ENCODE measurements at places on chromosomes 1 and 21.

GRCh38 chr1:53071167-53071865, 9.3 kb downstream of the PODN start:
- no peak for DNase-seq

DNA sequence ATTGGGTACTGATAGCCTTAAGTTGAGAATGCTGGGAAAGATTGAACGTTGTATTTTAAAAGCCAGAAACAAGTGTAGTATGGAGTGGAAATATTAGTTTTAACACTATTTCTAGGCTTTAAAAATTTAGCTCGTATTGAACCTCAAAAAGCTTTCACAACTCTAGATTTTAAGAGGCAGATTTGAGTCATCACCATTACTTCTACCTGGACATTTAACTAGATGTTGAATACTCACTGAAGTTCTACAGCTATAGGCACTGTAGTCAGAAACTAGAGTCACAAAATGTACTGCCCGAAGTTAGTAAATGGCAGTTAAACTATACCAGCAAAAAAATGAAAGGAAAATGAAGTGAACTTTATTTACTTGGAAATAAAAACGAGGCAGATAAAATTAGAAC, 96.5 kb downstream of the NEK7 start:
- no peak for DNase-seq

DNA sequence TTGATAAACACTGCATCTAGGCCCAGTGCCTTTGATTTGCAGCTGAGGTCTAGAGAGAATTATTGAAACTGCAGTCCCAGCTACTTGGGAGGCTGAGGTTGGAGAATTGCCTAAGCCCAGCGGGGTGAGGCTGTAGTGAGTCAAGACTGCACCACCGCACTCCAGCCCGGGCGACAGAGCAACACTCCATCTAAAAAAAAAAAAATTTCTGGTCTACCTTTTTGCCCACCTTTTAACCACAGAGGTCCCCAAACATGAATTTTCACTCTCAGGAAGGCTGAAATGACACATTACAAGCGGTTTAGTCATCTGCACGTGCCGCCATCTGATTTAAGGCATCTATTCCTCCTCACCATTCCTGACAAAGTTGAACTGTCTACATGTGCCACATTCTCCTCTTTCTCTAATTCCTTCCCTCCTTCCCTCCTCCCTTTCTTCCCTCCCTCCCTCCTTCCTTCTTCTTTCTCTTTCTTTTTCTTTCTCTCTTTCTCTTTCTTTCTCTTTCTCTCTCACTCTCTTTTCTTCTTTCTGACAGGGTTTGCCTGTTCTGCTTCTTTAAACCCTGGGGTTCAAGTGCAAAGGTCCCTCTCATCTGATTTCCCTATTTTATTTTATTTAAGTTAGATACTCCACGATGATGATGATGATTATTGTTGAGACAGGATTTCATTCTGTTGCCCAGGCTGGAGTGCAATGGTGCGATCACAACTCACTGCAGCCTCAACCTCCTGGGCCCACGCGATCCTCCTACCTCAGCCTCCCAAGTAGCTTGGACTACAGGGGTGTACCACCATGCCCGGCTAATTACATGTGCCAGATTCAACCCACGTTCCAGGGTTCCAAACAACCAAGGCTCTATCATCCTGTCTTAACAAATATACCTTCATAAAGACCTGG, 3.0 kb upstream of the SOD1 start:
- no peak for DNase-seq

GRCh38 chr1:13825033-13825432, 125.0 kb downstream of the PRDM2 start:
- no peak for DNase-seq

- DNase-seq, result no peak
These were observed 339 bp downstream of the LHX4 start for GRCh38 chr1:180230416-180230790.

DNA sequence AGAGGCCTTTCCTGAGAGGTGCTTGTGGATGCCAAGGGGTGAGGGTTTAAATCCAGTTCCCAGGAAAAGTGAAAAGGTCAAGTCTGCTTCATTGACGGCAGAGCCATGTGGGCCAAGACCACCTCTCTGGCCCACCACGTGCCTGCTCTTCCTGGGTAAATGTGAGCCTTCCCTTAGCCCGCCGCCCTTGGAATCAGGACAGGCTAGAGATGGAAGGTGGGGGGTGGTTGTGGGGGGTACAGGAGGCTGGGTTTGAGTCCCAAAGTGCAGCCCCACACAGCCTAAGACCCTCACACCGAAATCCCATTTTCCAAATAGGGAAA, 104.4 kb downstream of the EPHB2 start:
- no peak for DNase-seq

DNA sequence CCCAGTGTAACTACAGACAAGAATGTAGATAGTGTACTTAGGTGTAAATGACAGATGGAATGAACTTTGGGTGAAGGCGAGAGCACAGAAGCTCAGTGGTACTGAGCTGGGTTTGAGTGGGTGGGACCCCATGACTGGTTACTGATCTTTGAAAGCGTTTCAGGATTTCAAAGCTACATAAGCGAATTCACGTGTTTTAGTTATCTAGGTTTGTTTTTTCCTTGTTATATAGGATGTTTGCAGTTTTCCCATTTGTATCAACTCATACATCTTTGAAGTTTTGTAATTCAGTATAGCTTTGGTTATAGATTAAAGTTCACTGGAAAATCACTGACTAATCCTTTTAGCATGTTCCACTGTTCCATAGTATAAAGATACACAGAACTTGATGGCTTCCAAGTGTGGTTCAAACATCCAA, 182.5 kb downstream of the NFIA start:
- no peak for DNase-seq

DNA sequence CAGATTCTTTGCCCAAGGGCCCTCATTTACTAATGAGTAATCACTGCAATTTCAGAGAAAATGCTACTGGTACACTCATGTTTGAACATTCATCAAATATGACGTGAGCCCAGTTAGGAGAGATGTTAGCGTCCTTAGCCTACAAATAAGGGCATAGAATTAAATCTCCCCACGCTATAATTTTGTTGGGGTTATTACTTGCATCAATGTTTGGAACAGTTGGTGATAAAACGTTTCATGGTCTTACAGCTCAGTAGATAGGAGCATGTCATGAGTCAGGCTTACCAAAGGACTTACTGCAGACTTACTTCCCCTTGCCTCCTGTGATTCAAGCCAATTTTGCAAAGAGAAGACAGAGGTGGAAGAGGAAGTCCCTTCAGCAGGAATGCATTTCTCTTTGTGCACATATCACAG, 304.0 kb downstream of the KIF26B start:
- no peak for DNase-seq

DNA sequence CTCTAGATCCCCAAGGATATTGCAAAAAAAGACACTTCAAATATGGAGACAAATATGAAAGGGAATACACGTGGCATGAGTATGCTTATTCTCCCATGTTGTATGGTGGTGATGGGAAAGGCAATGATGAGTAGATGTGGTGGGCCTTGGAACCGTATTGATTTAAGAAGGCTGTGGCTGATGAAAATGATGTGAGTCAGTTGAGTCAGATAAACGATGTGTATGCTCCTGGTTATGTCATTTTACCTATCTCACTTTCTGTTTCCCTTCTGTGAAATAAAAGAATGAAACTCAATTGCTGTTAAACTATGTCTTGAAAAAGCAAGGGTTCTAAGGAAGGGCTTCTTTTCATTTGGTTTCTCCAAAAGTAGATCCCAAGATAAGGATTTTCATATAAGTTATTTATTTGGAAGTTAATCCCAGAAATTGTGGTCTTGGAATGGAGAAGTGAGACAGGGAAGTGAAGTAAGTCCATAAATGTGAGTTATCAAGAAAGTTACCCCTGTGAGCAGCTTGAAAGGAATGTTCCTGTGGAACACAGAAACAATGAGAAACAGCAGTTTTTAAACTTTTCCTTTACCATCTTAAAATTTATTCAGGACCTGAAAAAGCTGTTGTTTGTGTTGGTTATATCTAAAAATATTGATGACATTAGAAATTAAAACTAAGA, 292.0 kb downstream of the DUSP10 start:
- no peak for DNase-seq

- no peak for DNase-seq
These were observed 95.5 kb downstream of the KAZN start for GRCh38 chr1:14693949-14694348.

GRCh38 chr1:3029481-3029961, 8.3 kb downstream of the ACTRT2 start:
- DNase-seq, result no peak

DNA sequence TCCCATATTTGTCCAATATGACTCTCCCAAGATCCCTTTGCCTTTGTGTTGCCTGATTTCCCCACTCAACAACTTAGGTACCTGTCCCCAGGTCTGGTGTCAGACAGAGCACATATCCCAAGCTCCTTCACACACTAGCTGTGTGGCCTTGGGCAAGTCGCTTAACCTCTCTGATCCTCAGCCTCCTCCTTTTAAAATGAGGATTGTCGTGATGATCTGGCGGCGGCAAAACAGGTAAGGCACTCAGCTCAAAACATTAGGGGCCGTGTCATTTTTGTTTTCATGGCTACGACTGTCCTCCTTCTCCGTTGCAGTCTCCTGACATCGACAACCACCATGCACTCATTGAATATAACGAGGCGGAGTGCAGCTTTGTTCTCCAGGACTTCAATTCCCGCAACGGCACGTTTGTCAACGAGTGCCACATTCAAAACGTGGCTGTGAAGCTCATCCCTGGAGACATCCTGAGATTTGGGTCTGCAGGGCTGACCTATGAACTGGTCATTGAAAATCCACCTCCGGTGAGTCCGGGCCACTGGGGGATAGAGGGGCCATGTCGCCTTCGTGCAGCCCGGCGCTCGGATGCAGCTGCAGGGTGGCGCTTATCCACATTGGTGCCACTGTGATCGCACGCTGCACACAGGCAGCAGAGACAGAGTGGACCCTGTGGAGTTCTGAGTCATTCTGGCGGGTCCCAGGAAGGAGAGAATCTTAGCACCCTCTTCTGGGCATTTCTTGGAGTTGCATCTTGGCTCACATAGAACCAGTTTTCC, 25.2 kb downstream of the FHAD1 start:
- peak; percentile 36 for DNase-seq

DNA sequence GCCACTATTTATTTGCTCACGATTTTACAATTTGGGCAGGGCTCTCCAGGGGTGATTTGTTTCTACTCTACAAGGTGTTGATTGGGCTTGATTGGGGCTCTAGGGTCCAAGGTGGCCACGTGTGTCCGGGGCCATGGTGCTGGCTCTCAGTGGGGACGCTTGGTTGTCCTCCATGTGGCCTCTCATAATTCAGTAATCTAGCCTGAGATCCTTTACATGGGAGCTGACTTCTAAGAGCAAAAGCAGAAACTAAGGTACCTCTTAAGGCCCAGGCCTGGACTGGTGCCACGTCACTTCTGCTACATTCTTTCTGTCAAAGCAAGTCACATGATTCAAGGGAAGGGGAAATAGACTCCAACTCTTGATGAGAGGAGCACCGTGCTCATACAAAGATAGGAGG, 8.1 kb upstream of the PSRC1 start:
- no peak for DNase-seq

GRCh38 chr1:43839056-43839455, 94.5 kb upstream of the ARTN start:
- no peak for DNase-seq

GRCh38 chr1:42431514-42431913, 24.3 kb downstream of the ZMYND12 start:
- no peak for DNase-seq

- DNase-seq, result no peak
These were observed 29.7 kb upstream of the ZBTB18 start for GRCh38 chr1:244021427-244021826.

GRCh38 chr21:38533887-38534286, 35.6 kb upstream of the ERG start:
- DNase-seq, result no peak

- DNase-seq, result peak; percentile 14
These were observed 27.7 kb upstream of the ELAVL4 start for GRCh38 chr1:50080904-50081586.

GRCh38 chr1:79741720-79742421, 735.3 kb upstream of the ADGRL4 start:
- DNase-seq, result no peak

DNA sequence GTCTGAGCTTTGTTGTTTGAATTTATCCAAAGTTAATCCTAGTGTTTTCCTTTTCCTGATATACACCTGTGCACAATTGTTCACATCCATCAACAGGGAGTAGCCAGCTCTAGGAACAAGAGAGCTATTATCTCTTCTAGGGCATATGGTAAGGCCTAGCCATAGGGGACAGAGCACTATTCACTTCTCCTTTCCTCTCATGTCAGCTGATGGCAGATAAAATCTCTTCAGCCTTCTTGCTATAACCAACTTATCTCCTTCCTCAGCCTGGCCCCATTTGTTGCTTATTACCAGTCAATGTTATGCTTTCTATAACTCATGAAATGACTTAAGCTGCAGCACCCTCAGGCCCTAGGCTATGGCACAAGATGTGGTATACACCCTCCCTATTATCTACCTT, 38.9 kb downstream of the PATJ start:
- no peak for DNase-seq

GRCh38 chr1:9600861-9601834, 12.4 kb downstream of the TMEM201 start:
- no peak for DNase-seq

- DNase-seq, result no peak
These were observed at the start of gene HTR1D for GRCh38 chr1:23217421-23218115. HTR1D (minus strand) TSS chr1:23217502; CDS start chr1:23194219, 23,283 bp downstream.

- no peak for DNase-seq
These were observed 126.2 kb downstream of the PRRX1 start for GRCh38 chr1:170790175-170790574.

- no peak for DNase-seq
These were observed 457.8 kb downstream of the PTPRC start for GRCh38 chr1:199096591-199096990.

DNA sequence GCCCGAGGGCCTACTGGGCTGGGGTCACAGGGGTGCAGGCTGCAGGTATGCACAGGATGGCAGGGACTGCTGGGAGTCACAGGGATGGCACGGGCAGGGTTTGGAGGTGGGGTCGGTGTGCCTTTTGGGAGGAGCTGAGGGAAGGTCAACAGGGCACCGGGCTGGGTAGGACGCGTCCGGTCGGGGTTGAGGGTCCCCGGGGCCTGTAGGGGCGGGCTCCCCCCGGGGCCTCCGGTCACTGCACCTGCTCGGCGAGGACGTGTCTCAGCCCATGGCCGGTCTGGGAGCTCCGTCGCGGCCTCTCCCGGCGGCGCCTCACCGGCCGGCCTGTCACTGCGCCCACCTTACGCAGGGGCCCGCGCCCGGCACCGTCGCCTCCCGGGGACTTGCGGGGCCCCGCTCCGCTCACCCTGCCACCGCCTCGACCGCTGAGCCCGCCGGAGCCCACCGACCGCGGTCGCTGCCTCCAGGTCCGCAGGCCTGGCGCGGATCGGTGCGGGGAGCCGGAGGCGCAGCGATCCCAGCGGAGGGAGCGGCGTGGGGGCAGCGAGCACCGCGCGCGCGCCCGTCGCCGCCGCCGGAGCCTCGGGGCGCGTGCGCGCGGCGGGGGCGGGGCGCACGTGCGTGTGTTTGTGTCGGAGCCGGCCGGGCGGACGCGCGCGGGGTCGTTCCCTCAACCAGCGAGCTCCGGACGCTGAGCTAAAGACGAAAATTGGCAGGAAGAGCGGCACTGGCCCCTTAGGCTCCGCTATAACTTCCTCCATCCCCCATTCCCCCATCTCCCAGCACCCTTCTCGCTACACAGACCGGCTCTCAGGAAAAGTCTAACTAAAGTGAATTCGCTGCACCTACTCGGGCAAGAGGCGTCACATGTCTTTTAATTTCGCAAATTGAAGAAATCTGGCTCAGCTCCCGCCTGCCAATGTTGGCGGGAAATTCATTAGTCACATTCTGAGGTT, at the start of gene AMIGO1:
AMIGO1 (minus strand) TSS at position 552 of the 959 bp plus-strand sequence. CDS start 815 bp downstream, outside the sequence.
- DNase-seq, result peak; percentile 36
